ENCODE measurements at places on chromosomes 2 and 18. TPM values are rescaled to one million over a fixed set of nuclear protein-coding genes. Genes with fewer than 3 reads are reported as not detected.

GRCh38 chr2:216724190-216724589, 28.8 kb upstream of the IGFBP5 start:
- DNase-seq, result no peak

GRCh38 chr2:221752781-221753180, 180.7 kb upstream of the EPHA4 start:
- no peak for DNase-seq

- DNase-seq, result no peak
Measured at GRCh38 chr2:132896073-132896472, 226.1 kb upstream of the LYPD1 start.

GRCh38 chr18:77199707-77200106, 49.9 kb upstream of the GALR1 start:
- DNase-seq, result no peak

DNA sequence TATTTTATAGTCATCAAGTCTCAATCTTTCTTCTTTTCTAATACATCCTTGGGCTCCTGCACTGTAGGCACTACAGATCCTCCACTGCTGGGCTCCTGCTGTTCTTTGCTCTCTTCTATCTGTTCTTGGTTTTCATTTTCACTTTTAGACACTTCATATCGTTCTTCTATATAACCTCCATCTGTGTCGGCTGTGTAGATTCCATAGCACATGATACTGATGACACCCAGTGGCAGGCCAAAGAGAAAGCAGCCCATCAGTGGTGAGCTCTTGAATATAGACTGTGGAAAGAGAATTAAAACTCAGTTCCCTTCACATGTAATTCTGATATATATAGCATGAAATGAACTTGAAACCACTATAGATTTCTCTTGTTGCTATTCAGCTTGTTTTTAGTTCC, 38.0 kb downstream of the TMX3 start:
- DNase-seq, result no peak

DNA sequence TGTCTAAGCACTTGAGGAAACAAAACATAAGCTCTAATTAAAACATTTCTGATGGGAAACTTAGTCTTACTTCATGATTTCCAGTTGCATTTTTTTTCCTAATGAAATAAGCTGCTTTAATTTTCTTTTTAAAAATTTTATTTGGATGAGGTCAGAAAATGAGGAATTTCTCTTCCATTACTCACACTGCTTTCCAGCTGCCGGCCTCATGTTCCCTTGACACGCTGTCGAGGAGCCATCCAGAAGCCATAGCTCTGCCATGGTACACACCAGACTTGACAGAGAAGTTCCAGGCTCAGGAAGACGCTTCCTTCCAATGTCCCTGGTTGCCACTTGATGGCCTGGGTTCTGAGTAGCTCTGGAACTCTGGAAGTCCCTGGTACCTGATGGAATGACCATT, 12.1 kb upstream of the MAPRE2 start:
- DNase-seq, result no peak

DNA sequence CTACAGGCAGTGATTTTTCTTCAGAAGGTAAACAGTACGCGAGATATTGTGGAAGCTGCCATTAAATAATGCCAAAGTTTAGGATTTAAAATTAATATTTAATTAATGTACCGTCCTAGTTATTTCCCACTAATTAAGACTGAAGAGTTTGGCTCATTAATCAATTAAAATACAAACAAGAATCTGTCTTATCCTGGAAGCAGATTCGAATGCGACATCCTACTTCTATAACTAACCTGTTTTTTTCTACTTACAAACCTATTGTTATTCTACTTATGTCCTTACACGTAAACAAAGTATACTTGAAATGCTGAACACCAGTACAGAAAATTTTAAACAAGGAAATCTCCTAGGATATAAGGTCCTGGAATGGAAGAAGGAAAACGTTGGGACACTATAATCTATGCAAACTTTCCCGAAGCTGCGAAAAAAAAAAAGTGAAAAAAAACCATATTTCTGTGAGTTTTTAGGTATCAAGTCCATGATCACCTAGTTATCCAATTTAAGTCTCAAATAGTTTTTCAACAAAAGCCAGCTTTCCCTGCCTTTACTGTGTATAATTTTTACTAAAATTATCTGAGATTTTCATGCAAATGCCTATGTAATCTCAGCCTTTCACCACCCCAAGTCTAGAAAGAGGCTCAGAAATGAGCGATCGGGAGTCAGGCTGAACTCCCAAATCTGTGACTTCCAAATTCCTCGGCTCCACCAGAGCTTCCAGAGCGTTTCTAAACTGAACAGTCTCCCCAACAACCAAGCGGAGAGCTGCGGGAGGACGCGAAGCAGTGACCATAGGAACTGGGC, 1.2 kb upstream of the C2orf15 start:
- DNase-seq, result no peak

- no peak for DNase-seq
Measured at GRCh38 chr18:7940971-7941370, 373.9 kb downstream of the PTPRM start.

DNA sequence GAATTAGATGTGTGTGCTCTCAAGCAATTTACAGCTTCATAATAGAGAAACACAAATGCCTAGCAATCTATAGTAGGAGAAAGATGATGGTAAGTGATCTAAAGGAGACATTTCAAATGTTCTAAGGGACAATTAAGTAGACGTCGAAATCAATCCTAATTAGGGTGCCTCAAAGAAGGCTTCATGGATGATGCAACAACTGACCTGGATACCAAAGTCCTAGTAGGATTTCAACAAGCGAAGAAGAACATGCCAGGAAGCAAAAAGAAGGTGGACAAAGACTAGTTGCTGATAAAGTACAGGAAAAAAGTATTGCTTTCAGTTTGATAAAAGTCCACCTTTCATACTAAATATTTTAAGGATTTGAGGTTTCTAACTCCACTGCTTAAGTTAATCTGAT, 12.5 kb downstream of the FIGN start:
- DNase-seq, result no peak

DNA sequence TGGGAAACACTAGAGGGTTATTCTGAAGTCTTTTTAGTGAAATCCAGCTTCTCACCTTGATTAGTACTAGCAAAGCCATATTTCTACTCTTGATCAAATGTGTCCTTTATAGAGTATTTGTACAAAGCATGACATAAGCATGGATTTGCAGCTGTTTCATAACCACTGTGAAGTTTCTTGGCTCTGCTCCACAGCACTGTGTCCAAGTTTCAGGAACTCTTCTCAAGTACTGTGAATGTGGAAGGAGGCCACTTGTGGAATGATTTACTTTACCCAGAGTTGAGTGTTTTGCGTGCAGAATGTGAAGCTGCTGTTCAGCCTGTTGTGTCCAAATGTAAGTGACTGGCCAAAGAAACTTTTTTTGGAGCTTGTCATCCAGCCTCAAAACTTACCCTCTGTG, 16.2 kb upstream of the MAPRE2 start:
- no peak for DNase-seq

- no peak for DNase-seq
Measured at GRCh38 chr2:181675254-181675653, 5.1 kb downstream of the NEUROD1 start.

DNA sequence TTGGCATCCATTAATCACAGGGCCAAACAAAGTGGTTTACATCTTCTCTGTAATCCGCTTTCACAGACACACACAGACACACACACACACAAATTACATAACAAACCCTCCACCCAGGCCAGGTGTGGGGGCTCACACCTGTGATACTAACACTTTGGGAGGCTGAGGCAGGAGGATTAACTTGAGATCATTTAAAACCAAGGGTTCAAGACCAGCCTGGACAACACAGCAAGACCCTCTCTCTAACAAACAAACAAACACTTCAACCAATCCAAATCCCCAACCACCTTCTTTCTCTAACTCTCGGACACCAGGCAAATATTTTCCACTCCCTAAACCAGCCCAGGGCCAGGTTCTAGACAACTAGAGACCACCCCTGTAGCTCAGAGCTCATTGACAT, 79.5 kb upstream of the XPO1 start:
- no peak for DNase-seq

- DNase-seq, result no peak
Measured at GRCh38 chr18:40739029-40739428, 1216.0 kb upstream of the PIK3C3 start.

DNA sequence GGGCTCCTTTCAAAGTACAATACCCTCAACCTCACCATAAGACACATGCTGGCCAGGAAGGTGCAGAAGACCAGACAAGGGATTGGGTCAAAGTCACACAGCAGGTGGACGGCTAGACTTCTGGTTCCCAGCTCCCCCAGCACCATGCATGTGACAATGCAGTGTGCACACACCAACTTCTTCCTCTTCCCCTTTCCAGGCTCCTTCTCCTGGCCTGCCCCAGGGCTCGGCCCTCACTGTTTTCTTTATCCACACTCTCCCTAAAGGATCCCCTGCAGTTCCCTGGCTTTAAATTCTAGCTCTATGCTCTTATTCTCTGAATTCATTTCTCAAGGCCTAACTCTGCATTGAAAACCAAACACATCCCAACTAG, 82.3 kb downstream of the LOXHD1 start:
- DNase-seq, result no peak

DNA sequence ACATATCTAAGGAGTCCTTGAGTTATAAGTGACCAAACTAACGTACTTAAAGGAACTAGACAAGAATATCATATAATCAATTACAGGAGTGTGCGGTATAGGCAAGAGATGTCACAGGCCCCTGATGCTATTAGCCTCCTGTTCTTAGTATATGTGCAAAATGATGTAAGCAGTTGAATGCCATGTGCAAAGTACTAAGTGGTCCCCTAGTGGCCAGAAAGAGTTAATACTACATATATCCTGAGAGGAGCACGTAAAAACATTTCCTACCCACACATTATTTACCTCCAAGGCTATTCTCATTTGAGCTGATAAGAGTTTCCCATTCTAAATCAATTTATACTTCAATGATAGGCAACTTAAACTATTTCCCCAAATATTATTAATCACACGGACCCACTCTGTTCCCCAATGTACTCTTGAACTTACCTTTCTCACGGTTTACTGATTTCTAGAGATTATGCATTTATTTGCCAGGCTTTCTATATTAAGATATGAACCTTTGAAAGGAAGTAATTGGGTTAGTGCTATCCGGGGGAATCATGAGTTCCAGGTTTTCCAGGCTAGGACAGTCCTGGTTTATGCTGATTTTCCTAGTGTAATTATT, 158.0 kb upstream of the KLHL14 start:
- no peak for DNase-seq

DNA sequence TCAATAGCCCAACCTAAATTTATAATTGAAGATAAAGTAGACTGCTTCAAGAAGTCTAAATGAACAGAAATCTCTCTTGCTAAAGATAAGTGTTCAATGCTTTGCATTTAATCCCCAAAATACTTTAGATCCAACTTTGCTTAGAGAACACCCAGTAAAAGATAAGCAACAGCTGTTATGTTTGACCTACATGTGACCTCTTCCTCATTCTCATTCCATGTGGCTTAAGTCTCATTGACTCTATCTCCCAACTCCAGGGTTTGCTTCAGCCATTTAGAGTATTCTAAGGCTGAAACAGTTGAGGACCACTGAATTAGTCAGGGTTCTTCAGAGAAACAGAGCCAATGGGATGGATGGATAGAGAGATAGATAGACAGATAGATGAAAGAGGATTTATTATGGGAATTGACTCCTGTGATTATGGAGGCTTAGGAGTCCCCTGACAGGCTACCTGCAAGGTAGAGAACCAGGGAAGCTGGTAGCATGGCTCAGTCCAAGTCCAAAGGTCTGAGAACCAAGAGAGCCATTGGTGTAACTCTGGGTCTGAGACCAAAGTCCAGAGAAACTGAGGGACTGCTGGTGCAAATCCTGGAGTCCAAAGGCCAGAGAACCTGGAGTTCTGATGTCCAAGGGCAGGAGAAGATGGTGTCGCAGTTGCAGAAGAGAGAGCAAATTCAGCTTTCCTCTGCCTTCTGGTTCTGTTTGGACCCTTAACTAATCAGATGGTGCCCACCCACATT, 32.1 kb downstream of the CRYGD start:
- no peak for DNase-seq

GRCh38 chr2:19881221-19881907, 20.4 kb downstream of the TTC32 start:
- DNase-seq, result no peak

DNA sequence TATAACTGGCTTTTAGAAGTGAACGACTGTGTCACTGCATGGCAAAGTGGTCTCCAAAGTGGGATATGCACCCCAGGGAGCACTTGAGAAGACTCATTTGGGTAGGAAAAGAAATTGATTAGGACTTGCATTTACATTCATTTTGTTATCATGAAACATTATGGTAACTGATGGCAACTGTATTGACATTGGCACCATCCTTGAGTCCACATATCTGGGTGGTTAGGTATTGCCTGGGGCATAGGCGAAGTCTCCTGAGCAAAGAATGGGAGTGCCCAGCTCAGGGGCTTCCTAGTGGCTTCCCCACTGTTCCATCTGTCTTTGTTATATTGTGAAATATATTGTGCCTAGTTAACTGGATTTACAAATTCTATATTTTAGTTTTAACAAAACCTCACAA, 29.2 kb downstream of the SPATS2L start:
- no peak for DNase-seq

DNA sequence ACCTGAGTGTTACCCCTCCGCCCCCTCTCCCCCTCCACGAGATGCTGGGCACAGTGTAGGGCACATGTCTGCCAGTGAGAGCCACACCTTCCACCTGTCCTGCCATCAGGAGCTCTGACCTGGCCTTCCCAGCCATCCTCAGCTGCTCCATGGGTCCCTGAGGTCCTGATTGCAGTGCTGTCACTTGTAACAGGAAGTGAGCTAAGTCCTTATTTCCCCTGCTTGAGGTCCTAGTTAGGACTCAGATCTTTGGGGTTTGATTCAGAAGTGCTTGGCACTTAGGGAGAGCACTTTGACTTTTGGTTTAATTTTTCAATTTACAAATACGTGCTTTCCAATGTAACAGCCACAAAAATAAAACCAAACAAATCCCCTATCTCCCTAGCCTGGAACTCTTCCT, 125.5 kb downstream of the WDSUB1 start:
- DNase-seq, result no peak

The MOGAT1 gene
- total RNA-seq, result not detected

The RTTN gene
- total RNA-seq, result 32.0 TPM

The PIEZO2 gene
- not detected for total RNA-seq

The EPG5 gene
- 18.3 TPM for total RNA-seq

The DYTN gene
- not detected for total RNA-seq

The KCNG2 gene
- not detected for total RNA-seq

The LYPD6 gene
- total RNA-seq, result not detected

The GRP gene
- total RNA-seq, result not detected

The RNF181 gene
- 86.8 TPM for total RNA-seq

The NCKAP5 gene
- not detected for total RNA-seq

The ANKRD29 gene
- not detected for total RNA-seq

The IL36RN gene
- not detected for total RNA-seq

Data from activated naive CD4-positive, alpha-beta T cell treated with anti-CD3 and anti-CD28 coated beads for 36 hours (primary cell).